ENCODE measurements at places on chromosomes 7 and 10. TPM values are rescaled to one million over a fixed set of nuclear protein-coding genes. Genes with fewer than 3 reads are reported as not detected.

The CLDN12 gene
- 6.7 TPM for total RNA-seq

The ATP6V0A4 gene
- total RNA-seq, result 0.23 TPM

The LRRC18 gene
- total RNA-seq, result not detected

The TSPAN13 gene
- total RNA-seq, result 0.40 TPM

The ASIC3 gene
- 6.2 TPM for total RNA-seq

The MTERF1 gene
- total RNA-seq, result 15.6 TPM

The GDF2 gene
- total RNA-seq, result not detected

The PIP gene
- total RNA-seq, result not detected

The SORCS1 gene
- total RNA-seq, result not detected

The SLC29A4 gene
- total RNA-seq, result 0.45 TPM

The CLRN3 gene
- not detected for total RNA-seq

The GLI3 gene
- total RNA-seq, result not detected

The ARHGAP22 gene
- total RNA-seq, result not detected

The TMEM178B gene
- 1.7 TPM for total RNA-seq

The NPC1L1 gene
- not detected for total RNA-seq

The CCDC71L gene
- 25.5 TPM for total RNA-seq

The SP8 gene
- total RNA-seq, result not detected

Measured in activated CD4-positive, alpha-beta memory T cell treated with anti-CD3 and anti-CD28 coated beads, Interleukin-2, amount 10 ng/mL, durations not matched to agents 7 days and 5 days (primary cell).